ENCODE measurements at places on chromosomes 1 and 21.
A peak's percentile ranks its signal among the peaks of the same experiment; 100 is the strongest.

- peak; percentile 52 for DNase-seq
These were observed at the start of gene CRABP2 for GRCh38 chr1:156705321-156705917. TSS of gene CRABP2 (minus strand) at chr1:156705583. CDS start at chr1:156705446, 137 bp downstream.

GRCh38 chr1:115211071-115211745, 121.9 kb upstream of the TSPAN2 start:
- DNase-seq = no peak

- peak; percentile 33 for DNase-seq
These were observed 53.2 kb upstream of the TMEM51 start for GRCh38 chr1:15100121-15100879.

DNA sequence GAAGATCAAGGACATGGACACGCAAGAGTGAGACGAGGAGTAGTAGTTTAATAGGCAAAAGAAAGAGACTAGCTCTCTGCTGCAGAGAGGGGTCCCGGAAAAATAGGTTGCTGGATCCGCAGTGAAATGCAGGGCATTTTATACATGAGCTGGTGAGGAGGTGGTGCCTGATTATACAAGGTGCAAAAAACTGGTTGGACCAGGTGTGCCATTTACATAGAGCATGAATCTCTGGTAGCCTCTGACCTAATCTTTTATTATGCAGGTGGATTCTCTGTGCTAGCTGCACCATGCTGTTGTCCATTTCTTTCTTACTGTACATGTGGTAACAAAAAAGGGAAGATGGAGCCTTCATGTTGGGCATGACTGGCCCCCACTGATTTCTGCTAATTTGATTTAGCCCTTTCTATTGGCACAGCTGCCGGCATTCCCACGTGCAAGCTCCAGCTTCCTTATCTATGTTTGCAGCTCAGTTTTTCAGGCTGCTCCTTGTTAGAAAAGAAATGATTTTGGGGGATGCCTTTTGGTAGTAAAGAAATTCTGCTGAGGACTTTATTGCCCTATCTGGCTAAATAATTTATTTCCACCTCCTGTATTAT, 548.1 kb downstream of the BRINP3 start:
- no peak for DNase-seq

DNA sequence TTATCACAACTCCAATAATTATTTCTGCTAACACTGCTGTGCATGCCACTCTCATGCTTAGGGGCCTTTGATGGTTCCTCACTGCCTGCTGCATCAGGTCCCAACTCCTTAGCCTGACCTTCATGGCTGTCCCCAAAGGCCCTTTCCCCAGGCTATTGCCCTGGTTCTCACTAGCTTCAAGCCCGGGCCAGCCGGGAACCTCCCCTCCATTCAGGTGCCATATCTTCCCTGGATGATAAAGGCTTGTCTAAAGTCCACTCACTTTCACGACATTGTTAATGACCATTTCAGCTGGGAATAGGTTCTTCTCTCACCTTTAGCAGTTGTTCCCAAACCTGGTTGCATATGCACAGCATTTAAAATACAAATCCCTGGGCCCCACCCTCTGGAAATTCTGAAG, 95.8 kb downstream of the CNIH3 start:
- no peak for DNase-seq

DNA sequence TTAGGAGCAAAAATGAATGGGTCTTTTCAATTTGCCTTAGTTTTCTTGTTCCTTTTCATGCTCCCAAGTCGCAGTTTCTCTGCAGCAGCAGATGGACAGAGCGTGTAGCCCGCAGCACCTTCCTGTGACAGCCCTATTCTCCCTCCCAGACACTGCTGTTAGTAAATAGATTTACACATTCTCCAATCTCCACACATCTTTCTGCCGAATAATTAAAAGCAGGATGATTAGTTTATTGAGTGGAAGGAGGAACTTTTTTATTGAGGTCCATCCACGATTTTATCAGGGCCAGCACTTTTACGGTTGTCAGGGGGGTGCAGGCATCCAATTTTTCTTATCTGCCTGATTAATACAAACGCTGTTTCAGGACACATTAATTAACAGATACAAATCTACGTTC, 98.2 kb upstream of the USH2A start:
- DNase-seq = no peak

- no peak for DNase-seq
These were observed 1.3 kb upstream of the HMGN2 start for GRCh38 chr1:26470878-26471497.

- DNase-seq = peak; percentile 95
These were observed 574.1 kb downstream of the LMO4 start for GRCh38 chr1:87902830-87903229.

GRCh38 chr21:39511102-39511501, 59.3 kb downstream of the SH3BGR start:
- no peak for DNase-seq

- DNase-seq = no peak
These were observed 90.7 kb downstream of the JAK1 start for GRCh38 chr1:64875606-64876005.

- DNase-seq = no peak
These were observed 4.4 kb downstream of the AVPR1B start for GRCh38 chr1:206112600-206113301.

DNA sequence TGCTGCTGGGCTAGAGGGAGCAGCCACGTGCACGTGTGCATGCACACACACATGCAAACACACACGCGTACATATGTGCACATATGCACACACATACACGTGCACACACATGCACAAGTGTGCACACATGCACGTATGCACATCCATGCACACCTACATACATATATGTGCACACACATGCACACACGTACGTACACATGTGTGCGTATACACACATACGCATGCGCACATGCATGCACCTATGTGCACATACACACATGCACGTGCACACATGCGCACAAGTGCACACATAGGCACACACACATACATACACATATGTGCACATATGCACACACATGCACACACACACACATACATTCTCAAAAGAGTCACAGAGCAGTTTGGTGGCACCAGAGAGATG, 85.9 kb upstream of the SLC25A33 start:
- no peak for DNase-seq

- peak; percentile 31 for DNase-seq
These were observed 121.2 kb upstream of the SLC44A3 start for GRCh38 chr1:94698759-94699502.

DNA sequence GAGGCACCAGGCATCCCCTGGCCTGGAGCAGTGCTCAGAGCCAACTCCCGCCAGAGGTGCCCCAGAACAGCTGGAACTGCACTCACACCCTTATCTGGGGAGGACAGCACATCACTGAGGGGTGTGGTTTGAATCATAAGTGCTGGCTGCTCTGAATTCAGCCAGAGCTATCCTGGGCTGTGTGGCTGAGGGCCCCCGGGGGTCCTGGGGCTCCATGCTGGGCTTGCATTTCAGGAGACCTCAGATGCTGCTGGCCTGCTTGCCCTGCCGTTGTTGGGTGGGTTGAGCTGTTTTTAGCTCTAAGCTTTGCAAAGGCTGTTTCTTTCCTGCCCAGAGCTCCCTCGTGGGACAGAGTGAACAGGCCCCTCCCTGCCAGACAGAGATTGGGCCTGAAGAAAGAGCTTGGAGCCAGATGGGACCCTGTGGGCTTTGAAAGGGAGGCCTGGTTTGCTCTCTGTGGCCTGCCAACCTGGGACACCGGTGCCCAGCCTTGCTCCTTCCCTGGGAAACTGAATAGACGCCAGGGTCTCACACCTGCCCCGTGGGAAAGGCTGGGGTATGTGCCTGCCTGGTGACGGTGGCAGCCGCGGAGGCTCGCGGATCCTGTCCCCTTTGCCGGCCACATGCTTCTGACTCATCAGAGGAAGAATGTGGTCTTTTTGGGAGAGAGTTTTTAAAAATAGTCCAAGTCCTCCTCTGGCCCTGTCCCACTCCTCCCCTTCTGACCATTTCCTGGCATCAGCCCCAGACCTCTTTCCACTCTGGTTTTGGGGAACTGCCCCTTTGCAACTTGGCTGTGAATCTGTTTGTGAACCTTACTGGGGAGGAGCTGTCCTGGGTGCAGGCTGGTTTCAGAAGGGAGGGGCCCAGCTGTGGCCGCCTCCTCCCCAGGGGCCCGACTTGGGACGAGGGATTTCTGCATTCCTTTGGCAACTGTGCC, 30.0 kb downstream of the ARHGEF10L start:
- peak; percentile 86 for DNase-seq

DNA sequence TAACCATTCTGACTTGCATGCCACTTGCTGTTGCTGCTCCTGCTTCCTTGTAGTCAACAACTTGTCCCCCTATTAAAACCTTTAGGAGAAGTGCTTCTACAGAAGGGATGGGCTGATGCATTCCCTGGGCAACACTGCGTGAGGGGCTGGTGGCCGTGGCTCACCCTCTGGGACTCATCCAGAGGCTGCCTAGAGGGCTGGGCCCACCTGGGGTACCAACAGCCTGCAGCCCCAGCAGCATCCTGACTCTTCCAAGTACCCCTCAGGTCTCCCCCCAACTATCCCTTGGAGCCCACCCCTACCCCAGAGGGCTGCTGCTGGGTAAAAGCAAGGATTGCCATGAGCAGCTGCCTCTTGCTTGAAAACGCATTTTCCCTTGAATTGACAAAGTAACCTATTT, 34.7 kb upstream of the LHX4 start:
- no peak for DNase-seq

DNA sequence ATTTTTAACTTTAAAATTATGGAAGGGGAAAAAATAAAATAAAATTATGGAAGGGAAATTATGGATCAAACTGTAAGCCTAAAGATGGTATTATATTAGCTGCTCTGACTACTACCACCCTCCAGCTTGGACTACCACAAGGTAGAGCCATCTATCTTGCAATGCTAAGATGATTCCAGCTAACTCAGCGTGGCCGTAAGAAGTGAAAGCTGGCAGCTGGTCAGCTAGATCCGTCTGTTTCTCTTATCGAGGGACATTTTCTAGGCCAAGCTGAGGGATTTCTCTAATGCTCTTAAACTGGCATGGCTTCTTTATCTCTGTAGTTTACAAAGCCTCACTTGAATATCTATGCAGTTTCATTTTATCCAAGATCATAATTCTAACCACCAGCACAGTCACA, 31.5 kb downstream of the LYST start:
- no peak for DNase-seq

DNA sequence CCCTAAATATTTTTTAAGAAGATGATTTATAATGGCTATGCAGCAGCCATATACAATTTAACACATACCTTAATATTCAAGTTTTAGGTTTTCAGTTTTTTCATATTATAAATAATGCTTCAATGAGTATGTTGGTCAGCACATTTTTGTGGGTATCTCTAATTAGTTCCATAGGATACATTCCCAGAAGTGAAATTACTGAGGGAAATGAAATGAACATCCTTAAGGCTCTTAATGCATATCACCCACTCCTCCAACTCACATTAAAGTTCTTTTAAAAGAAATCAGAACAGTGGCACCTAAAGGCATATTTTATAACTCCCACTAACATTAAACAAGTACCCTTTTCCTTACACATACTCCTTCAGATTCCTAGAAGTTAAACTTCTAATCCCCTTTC, 56.1 kb downstream of the EYA3 start:
- DNase-seq = no peak

- peak; percentile 26 for DNase-seq
These were observed 21.8 kb downstream of the RSPH1 start for GRCh38 chr21:42474043-42474831.

DNA sequence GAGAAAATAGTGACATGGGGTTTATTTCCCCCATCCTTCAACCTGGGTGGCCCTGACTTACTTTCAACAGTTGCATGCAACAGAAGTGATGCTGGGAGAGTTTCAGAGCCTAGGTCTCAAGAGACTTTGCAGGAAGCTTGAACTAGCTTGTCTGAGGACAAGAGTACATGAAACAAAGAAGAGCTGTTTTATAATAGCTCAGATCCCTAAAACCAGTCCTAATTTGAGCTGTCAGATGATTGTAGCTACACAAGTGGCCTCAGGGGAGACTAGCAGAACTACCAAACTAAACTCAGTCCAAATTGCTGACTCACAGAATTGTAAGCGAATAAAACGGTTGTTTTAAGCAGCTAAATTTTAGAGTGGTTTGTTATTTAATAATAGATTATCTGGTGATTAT, 17.1 kb downstream of the RC3H1 start:
- DNase-seq = peak; percentile 48

GRCh38 chr1:4653328-4653660, 1.1 kb upstream of the AJAP1 start:
- no peak for DNase-seq

DNA sequence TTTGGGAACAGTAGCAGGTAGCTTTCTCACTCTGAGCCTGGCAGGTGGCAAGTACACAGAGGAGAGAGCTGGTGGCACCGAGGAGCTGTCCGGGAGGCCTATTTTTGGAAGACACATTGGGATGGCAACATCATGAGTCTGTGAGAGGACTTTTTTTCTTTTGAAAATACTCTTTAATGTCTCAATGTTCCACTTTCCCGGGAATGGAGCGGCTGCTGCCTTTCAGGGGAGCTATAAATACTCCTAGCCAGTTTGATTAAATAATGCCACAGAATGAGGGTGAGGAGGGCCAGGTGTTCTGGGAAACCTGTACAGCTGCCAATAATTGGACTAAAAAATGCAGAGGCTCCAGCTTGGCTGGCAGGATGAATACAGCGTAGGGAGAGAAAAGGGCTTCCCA, 93.3 kb upstream of the COG2 start:
- no peak for DNase-seq

GRCh38 chr1:164930833-164931232, 371.8 kb downstream of the PBX1 start:
- no peak for DNase-seq

- DNase-seq = no peak
These were observed 77.0 kb upstream of the LRRC8D start for GRCh38 chr1:89743788-89744187.

GRCh38 chr1:23459338-23459757, 24.6 kb downstream of the ASAP3 start:
- no peak for DNase-seq

DNA sequence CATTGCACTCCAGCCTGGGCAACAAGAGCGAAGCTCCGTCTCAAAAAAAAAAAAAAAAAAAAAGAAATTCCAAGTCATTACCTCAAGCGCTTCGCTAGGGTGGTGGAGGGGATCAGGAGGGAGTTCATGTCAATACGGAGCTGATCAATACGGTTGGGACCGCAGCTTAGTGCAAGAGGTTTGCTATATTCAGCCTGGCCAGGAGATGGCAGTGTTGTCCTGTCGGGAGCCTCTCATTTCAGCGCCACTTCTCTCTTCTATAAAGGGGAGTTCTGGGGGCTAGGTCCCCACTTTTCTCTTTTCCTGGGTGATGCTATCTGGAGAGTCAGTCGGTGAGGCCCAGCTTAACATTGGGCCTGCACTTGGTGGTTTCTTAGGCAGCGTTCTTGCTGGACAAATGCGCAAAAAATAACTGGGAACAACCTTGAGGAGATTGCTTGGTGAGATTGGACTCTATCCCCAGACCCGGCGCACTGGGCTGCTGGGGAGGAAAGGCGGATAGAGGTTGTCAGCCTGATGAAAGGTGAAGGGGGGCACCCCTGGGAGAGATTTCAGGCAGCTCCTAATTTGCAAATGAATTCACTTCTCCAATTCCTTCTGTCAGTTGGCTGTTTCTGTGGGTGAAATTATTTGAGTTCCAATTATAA, 40.4 kb downstream of the KIAA0040 start:
- peak; percentile 43 for DNase-seq

Measured in mesenchymal stem cell (in vitro differentiated cells and primary cell).